M059J (cell line): ENCODE measurements at places on chromosomes 1 and 21. TPM values are rescaled to one million over a fixed set of nuclear protein-coding genes. Genes with fewer than 3 reads are reported as not detected.

DNA sequence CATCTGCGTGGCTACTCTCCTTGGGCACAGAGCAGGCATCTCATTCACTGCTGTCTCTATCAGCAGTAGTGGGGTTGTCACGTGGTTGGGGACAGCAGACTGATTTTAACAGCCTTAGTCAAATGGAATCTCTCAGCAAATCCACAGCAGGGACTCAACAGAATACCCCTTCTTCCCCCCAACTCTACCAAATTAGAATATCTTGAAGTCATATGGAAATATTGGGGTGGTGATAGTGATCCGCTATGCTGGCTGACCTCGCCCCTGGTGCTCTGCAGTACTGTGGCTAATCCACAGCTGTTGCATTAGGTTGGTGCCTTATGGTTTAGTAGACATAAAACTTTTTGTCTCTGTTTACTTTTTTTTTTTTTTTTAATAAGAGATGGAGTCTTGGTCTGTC lies 23.9 kb downstream of the HHAT start:
- DNase-seq = no peak

Gene TMEM269
- 0.02 TPM in 1 of 2 replicates, not detected in the other for total RNA-seq

DNA sequence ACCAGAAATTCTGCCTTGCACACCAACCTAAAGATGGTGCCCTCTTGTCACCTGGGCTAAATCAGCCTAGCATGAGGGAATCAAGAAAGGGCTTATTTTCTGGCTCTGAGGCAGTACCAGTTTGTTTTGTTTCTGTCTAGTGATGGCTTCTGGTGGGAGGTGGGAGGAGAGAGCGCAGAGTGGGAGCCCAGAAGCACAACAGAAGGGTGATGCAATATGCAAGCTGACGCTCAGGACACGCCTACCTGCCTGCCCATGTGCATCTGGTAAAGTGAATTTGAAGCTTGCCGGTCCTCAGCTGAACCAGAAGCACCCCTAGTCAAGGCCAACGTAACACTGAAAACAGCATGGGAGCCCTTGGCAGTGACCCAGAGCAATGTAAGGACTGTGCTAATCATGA lies 138.4 kb upstream of the TIAM1 start:
- DNase-seq = no peak

DNA sequence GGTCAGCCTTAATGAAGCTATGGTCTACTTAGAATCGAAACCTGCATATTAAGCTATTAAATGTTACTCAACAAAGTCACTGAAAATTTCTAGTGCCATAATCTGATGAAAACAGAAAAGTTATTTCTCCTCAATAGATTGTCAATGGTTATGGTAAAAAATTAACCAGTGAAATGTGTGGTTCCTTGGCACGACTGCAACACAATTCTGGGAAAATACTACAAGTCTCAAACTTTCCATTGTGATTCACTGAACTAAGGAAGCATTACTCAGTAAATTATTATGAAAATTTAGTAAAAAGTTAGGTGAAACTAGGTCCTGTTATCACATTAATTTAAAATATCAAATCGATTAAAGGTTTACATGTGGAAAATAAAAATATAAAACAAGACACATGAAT lies 12.8 kb upstream of the OR2T10 start:
- DNase-seq = no peak

DNA sequence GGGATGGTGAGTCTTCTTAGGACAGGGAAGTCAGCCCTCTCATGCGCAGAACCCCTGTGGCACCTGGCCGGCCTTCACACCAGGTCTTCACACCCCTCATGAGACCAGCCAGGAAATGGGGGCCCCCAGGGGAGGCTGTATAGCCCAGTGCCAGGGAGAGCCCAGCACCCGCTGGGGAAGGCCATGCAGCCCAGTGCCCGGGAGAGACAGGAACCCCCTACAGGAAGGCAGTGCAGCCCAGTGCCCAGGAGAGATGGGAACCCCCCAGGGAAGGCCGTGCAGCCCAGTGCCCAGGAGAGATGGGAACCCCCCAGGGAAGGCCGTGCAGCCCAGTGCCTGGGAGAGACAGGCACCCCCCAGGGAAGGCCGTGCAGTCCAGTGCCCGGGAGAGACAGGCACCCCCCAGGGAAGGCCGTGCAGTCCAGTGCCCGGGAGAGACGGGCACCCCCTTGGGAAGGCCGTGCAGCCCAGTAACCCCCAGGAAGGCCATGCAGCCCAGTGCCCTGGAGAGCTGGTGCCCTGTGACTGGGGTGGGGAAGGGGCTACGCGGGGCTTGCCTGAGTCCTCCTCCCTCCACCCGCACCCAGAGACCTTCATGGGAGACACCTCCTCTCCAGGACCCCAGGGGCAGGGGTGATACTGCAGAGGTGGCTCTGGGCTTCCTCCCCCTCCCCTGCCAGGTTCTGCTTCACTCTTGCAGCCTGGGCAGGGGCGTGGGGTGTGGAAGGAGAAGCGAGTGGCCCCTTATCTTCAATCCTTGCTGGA lies 110.5 kb upstream of the COL6A1 start:
- DNase-seq = no peak

DNA sequence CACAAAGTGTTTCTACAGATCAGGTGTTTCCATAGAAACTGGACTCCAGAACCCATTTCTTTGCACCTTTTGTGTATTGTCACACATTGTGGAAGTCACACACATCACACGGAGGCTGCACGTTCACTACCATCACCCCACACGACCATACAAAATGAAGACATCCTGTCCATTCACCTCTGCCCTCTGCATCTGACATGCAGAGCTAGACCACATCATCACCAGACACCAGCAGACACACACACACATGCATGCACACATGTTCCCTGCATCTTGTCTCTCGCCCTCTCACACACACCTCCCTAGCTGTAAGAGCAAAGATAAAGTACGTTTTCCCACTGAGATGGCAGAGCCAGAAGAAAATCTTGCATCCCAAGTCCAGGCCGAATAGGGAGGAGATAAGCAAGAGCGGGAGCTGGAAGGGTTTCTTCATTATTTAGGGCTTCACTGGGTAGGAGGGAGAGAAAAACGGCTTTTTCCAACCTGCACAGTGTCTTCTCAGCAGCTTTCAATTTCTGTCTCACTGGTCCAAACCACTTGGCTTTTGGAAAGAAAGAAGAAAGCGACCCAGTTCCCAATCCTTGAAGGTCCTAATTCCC lies 709 bp downstream of the PRELP start:
- no peak for DNase-seq

- DNase-seq = no peak
These were observed 1.7 kb upstream of the FAM89A start for GRCh38 chr1:231041719-231042261.

DNA sequence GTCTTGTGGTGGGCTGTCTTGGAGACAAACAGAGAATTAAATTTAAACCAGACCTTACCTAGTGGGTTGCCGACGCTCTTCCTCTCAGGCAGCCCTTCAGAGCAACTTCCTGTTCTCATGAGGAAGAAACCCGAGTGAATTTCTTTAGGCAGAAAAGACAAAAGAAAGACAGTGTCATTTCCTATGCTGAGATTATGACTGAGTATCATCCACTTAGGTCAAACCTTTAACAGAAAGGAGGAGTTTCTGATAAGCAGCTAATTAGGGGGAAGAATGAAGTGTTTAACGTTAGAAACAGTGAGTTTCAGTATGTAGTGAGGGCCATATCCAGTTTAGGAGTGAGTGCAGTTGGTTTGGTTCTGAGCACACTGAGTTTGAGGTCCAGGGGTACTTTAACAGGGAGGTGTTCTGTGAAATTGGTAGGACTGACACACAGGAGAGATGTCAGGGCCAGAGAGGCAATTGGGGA lies 38.7 kb downstream of the FASLG start:
- DNase-seq = no peak

Gene MAP10
- 3.9 and 6.9 TPM in 2 replicates for total RNA-seq

Gene CADM3
- 0.47 and 0.54 TPM in 2 replicates for total RNA-seq

Gene HFM1
- 0.10 TPM in 1 of 2 replicates, not detected in the other for total RNA-seq

DNA sequence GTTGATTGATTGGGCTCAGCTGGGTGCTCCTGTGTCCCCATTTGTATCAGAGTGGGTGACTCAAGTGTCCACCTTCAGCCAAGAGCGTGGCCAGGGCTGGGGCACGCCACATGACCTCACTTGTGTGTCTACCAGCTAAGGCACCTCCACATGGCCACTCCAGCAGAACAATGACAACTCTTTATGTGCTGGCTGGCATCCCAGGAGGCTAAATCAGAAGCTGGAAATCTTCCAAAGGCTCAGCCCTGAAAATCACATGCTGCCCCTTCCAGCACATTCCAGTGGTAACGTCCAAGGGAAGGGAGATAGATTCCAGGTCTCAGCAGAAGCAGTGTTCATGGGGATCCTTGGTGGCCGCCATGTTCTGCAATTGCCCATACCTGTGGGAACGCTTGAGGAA lies 585.5 kb downstream of the AJAP1 start:
- DNase-seq = peak; percentile 34

GRCh38 chr1:15243275-15244043 lies 3.6 kb upstream of the FHAD1 start:
- no peak for DNase-seq

Gene IFI16
- 75.9 and 103 TPM in 2 replicates for total RNA-seq

Gene MEF2D
- 10.6 and 26.3 TPM in 2 replicates for total RNA-seq

Gene NBPF6
- not detected in 2 replicates for total RNA-seq

DNA sequence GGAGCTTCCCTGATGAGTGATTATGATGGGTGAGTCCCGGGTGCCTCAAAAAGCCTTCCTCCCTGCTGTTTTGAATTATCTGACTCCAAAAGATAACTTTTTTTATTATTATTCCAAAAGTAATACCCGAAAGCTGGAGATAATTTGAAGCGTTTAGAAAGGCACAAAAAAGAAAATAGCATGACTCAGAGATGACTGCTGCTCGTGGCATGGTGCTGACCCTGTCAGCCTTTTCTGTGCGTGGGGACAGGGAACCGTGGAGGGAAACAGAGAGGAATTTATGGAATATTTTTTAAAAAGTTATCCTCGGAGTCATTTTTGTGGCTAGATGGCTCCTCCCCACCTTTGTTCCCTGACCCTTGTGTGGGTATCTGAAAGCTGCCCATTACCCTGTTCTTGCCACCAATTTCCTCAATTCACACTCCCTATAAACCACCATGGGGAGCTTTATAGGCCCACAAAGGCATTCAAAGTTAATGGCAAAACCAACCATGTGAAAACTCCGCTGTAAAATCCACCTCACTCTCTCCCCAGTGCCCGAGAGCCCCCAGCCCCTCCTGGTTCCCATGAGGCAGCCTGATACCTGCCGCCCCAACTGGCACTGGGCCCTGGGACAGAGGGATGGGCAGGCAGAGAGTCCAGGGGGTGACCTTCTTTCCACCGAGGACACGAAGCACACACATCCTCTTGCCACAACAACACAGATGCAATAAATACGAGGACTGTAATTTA lies 37.5 kb downstream of the IGSF21 start:
- peak; percentile 16 for DNase-seq

GRCh38 chr1:228998179-228998578 lies 262.9 kb downstream of the RHOU start:
- no peak for DNase-seq

Gene USH2A
- not detected in 2 replicates for total RNA-seq

Gene TUFT1
- total RNA-seq = 13.2 and 21.1 TPM in 2 replicates

DNA sequence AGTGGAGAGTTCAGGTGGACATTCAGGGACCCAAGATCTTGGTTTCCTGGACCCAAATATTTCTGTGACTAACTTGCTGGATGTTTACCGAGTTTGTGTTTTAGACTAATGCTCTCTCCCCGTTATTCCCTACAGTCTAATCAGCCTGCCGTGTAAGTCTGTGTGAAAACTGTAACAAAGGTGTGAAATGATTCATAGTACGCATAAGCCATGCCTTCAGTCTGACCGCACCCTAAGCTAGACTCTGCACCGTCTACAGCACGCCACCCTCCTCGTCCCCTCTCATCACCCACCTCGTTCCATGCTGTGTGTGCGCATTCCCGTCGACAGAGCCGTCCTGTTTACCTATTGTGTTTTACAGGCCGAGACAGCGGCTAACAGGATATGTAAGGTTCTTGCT lies 50.5 kb downstream of the ACTN2 start:
- DNase-seq = no peak

GRCh38 chr1:47766832-47767740 lies 230.1 kb downstream of the TRABD2B start:
- DNase-seq = no peak

Gene ECM1
- 50.2 and 55.8 TPM in 2 replicates for total RNA-seq

DNA sequence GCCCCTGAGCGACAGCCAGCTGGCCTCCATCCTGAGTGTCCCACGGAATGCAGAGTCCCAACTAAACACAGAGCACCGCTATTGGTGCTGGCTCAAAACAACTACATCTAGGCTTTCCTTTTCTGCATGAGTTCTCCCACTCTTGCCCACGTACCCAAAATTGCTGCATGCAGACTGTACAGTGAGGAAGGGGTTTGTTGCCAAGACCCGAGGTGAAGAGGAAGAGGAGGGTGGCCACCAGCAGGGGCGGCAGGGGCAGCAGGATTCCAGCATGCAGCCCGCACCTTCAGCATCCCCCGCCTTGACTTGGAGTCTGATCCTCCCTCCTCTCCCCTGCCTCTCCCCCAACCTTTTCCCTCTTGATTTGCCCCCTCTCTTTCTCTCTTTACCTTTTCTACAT lies 8.0 kb downstream of the S100A9 start:
- DNase-seq = no peak

Gene AJAP1
- not detected in 2 replicates for total RNA-seq

Gene CLDN17
- not detected in 2 replicates for total RNA-seq

Gene KDM1A
- total RNA-seq = 98.5 and 143 TPM in 2 replicates

Gene GBP5
- 4.8 and 11.4 TPM in 2 replicates for total RNA-seq

DNA sequence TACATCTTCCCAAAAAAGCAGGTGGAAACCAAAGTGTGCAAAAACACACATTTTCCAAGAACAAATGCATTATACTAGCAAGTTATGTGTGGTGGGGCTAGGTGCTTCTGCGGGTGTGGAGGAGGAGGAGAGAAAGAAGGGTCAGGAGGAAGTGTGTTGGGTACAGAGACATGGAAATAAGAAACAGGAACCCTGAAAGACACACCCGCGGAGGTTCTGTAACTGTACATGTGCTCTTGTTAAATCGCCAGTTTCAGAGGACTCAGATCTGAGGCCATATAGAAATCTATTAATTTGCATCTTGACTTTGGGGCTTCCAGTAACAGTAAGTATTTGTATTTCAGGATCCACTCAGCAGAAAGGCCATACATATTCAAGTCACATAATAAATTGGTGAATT lies 30.9 kb downstream of the ERG start:
- DNase-seq = no peak

- peak; percentile 44 for DNase-seq
These were observed 45.9 kb downstream of the WDR4 start for GRCh38 chr21:42833439-42833815.

- peak; percentile 59 for DNase-seq
These were observed 33.3 kb downstream of the TMEM51 start for GRCh38 chr1:15186846-15187151.

Gene SPTA1
- 0.02 and 0.30 TPM in 2 replicates for total RNA-seq

Gene UTS2
- total RNA-seq = 0.05 TPM in 1 of 2 replicates, not detected in the other

DNA sequence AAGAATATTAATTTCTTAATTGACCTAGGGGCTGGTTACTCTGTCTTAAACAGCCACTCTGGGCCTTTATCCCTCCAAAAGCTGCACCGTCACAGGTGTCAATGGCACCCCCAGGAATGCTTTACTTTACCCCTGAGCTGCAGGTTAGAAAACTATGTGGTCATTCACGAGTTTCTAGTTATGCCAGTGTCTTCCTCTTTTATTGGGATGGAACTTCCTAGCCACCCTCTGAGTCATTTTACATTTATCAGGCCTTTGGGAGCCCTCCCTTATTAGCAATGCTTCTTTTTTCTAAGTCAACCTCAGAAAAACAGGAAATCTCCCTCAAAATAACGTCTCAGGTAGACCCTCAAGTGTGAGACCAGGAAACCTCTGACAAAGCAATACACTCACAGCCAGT lies 59.4 kb upstream of the USH2A start:
- no peak for DNase-seq

Gene FLG2
- total RNA-seq = not detected in 2 replicates

GRCh38 chr21:33374450-33375096 lies 28.6 kb upstream of the IFNGR2 start:
- DNase-seq = peak; percentile 68
